Upper lobe of left lung (tissue), 6 donors: ENCODE measurements at places on chromosomes 6 and 20.

- no peak for DNase-seq
Measured at GRCh38 chr20:64096535-64096934, 10.8 kb downstream of the NPBWR2 start.

GRCh38 chr6:135231469-135231844 is 50.3 kb downstream of the MYB start:
- no peak for DNase-seq

DNA sequence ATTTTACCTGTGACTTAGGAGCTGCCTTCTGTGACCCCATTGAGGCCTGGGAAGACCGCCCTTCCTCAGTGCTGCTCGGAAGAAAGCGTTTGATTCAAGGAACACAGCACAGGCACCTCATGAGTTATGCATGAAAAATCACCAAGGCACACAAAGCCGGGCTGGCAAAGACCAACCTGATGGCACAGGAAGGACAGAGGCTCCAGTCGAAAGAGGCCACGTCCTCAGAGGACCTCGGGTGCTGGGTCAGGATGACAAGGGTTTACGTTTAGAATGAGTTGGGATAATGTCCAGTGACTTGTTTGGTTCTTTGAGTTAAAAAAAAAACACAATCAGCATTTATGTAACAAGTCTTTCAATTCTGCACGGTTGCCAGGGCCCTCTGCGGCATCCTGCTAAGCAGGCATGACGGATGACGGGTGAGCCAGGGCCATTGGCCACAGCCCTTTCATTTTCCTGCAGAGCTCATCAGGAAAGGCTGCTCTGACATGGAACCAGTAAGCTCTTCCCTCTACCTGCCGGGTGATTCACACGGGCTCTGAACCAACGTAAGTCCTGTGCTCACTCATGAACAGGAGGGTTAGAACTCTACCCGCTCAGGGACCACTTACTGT is 112.8 kb downstream of the DACT2 start:
- no peak for DNase-seq

DNA sequence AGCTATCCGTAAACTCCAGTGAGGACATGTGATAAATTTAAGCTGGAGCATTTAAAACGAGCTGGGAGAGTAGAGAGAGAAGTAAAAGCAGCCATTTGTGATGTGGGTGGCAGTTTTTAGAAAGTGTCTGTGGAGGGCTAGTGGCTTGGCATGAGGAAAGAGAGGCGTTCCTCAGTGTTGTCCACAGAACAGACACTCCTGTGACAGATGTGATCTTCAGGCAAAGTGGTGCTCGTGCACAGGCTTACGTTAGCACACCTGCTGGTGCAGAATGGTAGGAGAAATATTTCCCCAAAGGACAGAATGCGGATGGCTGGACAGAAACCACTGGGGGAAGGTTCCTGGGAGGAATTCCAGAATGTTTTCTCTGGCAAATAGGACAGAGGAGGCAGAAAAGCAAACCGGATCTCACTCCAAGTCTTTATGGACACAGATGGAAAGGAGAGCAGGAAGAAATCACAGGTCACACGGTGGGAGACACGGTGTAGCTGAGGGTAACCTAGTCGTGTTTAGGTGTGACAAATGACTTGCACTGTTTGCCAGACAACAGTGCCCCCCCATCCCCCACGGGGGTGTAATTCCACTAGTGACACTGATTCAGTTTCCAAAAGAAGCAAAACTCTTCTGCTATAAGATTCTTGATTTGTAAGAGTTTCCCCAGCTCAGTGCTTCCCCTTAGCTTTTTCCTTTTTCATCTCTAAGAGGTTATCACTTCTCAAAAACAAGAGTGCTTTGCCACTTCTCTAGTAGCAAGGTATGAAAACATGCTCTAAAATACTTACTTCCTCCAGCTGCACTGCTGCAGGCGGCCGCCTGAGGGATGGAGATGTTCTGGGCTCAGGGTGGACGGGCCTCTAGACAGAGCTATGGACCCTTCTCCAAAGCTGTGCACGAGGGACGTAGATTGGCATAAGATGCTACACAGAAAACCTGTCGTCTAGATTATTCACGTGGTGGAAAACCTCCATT is 293.2 kb downstream of the QKI start:
- DNase-seq: no peak

DNA sequence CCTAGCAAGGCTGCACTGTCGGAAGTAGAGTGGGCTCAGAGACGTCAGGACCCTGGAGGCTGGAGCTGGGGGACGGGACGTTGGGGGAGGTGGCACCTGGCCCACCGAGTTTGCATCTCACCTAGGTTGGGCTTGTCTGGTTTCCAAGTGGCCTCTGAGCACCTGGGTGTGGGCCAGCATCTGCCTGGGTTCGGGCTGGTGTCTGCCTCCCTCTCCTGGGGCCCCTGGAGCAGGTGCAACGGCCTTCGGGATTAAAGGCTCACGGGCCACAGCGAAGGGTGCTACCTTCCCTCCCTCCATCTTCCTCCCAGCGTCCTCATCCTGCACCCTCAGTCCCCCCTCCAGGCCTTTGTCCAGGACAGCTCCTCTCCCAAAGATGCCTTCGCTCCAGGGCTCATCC is 6.0 kb downstream of the HRH3 start:
- no peak for DNase-seq
